ENCODE measurements at places on chromosomes 12 and 14.

DNA sequence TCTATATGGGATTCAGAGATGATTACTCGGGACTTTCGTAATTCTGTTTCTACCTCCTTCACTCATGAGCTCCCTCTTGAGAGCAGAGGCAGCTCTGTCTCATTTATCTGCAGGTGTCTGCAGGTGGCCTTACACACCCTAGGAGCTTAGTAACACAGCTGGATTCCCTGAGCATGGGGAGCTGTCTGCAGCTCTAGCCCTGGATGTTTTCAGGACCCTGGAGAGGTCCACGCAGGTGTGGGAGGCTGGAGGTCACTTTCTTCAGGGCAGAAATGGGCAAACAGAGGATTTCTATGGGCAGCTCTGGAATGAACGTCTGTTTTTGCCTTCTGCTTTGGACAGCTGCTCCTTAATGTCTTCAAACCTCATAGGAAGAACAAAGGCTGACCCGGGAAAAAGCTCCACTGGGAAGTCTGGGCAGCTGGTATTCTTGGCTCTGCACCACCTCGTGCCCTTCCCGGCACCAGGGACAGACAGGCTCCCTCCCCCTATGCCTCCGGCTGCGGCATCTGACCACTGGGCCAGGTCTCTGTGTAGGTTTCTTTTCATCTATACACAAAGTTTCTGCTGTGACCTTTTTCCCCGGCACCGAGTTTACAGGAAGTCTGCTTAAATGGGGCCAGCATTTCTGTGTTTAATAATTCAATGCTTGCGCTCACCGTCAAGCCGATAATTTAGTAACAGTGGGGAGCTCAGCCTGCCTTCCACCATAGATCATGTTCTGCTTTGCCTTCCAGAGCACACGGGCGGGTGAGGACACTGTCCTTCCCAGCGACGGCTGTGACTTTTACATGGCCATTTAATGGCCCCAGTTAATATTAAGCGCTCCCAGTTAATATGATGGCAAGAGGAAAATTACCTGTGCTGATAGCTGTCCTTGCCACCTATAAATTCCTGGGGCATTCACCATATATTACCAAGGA is 320.2 kb upstream of the SFSWAP start:
- no peak for DNase-seq

GRCh38 chr12:56271031-56271430 is 4.3 kb downstream of the COQ10A start:
- no peak for DNase-seq

- no peak for DNase-seq
Measured at GRCh38 chr12:107732365-107732764, 28.6 kb downstream of the PRDM4 start.

DNA sequence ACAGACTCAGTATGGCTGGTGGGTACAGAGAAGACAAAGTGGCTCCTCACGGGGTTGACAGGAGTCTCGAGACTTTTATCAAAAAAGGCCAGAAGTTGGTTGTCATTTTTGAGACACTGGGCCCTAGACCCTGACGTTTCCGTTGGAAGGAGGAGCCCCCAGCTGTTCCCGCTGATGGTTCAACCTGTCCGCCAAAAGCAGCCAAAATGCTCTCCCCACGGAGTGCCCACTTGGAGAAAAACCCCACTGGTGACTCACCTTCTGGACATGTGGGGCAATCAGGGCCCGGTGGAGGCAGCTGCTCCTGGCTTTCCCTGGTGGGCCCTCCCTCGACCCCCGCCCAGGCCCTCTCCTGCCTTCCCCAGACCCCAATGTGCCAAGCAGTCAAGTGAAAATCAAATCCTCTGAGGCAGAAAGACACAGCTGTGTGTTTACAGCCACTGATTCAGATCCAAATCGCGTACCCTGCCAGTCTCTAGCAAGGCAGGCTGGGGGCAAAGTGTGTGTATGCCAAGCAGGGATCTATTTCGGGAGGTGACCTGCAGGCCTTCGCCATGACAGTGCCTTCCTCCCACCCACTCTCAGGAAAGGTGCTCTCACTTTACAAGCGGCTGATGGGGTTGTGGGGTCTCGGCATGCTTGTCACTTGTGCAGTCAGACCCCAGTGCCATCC is 347.4 kb downstream of the DPF3 start:
- DNase-seq: no peak

DNA sequence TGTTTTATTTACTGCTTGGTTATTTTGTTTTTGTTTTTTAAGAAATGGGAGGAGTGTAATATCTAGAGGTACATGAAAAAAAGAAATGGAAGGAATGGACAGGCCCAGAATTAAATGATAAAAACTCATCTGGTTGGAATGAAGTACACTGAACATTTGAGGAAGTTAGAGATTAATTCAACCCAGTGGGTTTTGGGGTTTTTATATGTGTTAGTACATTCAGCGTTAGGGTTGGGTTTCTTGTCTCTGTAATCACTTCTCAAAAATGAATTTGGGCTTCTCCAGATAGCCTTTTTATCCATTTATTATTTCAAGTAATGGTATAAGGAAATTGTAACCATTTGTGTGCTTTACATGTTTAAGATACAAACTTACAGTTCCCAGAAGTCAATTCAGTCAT is 19.5 kb upstream of the NUP107 start:
- no peak for DNase-seq

- DNase-seq: no peak
Measured at GRCh38 chr14:104264495-104265265, 126.3 kb downstream of the KIF26A start.

DNA sequence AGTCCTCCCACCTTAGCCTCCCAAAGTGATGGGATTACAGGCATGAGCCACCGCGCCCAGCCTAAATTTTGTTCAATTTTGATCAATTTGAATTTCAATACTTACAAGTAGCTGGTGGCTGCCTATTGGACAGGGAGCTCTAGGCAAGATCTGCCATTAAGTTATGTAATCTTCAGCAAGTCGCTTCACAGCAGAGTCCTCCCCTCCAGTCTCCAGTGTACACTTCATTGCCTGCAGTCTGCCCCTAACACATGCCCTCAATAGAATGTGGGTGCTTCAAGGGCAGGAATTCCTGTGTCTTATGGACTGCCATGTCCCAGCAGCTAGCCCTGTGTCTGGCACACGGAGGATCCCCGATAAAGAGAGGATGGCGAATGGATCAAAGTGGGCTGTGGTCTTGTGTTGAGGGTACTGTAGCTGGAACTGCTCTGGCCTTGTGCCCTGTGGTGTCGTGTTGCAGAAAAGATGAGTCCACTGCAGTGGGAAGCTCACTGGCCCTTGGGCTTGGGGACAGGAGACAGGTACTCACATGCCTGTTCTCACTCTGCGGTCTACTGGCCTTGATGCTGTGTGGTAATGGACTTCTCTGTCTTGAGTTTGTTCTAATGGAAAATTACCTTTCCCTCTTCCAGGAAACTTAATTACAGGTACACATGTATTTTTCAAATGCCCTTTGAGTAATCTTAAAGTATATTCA is 67.6 kb downstream of the TECPR2 start:
- DNase-seq: no peak

DNA sequence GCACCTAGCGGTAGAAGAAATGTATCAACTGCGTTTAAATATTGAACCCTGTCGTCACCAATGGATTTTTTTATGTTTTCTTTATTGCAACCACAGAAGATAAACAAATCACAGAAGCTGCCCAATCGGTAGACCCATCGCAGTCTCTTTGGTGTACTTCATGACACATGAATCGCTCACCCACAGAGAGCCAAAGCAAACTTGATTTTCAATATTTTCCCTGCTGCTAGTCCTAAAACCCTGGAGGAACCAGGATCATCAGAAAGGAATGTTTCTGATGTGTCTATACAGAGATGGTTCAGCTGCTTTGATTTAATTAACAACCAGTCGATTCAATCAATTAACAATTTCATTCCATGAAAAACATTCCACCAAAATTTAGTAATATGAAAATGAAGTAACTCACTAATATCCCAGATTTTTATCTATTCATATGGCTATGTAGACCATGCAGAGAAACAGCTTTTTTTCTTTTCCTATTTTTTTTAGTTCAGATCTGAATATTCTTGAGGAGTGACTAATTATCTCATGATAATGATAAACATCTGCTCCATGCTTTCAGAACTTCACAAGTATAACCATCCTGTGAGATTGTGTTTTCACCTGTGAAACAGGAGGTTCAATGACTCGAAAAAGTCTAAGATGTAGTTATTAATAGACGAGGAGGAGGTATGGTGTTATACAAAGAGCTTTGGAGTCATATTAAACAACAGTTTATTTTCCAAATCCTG is 46.1 kb downstream of the DIO2 start:
- DNase-seq: no peak

- DNase-seq: no peak
Measured at GRCh38 chr12:14618983-14619382, 51.3 kb upstream of the PLBD1 start.

- no peak for DNase-seq
Measured at GRCh38 chr12:113202300-113203075, 17.0 kb downstream of the RITA1 start.

DNA sequence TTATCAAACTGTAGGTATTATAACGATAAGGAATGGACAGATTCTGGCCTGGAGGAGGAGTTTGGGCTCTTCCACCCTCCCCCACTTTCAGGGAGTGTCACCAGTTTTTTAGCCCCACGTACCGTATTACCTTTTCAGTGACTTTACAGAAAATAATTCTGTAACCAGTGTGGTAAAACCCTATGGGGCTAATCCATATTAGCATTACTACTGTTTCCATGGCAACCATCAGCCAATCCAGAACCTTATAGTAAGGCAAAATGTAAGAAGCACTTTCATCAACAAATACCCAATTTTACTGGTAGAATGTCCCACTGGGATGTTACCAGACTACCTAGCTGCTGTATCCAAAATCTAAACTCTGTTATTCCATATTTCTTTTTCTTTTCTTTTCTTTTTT is 50.7 kb downstream of the BICDL1 start:
- no peak for DNase-seq

GRCh38 chr12:64671681-64672080 is 61.4 kb downstream of the RASSF3 start:
- no peak for DNase-seq

DNA sequence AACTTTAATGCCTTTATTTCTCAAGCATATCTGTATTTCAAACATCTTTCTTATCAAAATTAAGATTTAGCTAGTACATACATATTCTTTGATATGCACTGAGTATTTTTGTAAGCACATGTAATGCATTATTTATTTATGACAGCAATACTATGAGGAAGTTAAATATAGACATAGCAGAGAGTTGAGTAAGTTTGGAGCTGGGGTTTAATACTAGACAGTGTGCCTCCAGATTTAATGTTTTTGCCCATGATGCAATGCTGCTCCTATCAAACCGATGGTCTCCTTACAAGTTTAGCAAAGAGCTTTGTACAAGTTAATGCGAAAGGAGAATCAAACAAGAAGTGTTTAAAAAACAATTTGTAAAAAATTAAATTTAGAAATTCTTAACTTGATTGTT is 826.6 kb upstream of the MGAT4C start:
- DNase-seq: no peak

DNA sequence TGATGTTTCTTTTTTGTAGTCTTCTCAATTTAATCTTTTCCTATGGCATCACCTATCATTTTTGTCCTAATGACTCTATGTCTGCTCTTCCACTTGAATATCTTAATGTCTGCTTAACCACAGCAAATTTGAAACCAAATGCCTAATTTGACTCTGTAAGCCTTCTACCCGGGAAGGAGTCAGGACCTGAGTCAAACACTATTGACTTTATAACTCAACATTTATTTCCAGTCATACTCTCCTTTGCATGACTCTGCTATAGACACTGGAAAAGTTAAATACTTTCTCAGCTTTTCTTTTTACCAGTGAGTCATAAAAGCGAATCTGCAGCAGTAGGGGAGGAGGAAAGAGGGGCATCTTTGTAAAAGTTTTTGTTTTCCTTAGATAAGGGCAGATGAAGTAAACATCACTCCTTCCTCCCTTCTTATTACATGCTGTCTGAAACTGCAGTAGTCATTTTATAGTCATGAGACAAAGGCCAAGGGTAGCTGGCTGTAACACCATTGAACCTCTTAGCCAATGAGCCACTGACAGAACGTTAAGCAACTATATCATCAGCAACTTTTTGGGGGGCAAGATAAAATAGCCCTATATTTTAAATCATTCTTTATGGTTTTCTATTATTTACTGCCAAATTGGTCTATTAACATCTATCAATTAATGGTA is 179.3 kb downstream of the MIPOL1 start:
- no peak for DNase-seq

DNA sequence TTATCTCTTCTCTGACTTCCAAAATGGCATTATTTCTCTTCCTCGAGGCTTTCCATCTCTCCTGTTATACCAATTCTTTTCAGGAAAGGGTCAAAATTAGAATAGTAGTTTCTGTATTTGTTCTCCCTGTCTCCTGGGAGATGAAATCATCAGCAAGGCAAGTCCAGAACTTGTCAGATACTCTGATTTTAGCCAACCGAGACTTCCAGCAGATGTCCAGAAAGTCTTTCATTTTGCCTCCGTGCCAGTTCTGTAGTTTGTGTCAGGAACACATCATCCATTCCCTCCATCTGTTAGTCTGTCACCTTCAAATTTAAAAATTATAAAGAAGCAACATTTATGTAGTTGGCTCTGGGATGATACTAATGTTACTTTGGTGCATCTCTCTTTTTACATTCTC is 275.7 kb downstream of the CCDC59 start:
- DNase-seq: no peak

DNA sequence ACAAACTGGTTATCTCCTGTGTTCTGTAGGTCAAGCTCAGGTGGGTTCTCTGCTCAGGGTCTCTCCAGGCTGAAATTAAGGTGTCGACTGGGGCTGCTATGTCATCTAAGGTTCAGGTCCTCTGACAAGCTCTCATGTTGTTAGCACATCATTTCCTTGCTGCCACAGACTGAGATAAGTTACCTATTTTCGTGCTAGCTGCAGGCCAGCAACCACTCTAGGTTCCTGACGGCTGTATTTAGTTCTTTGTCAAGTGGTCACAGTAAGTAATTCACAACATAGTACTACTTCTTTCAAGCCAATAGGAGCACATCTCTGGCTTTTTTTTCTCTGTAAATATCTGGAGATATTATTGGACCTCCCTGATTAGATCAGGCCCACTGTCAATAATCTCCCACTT is 169.3 kb upstream of the CAND1 start:
- no peak for DNase-seq

GRCh38 chr14:81485372-81485771 is 48.3 kb downstream of the SEL1L start:
- no peak for DNase-seq

- no peak for DNase-seq
Measured at GRCh38 chr12:131261906-131262305, 308.2 kb downstream of the ADGRD1 start.

DNA sequence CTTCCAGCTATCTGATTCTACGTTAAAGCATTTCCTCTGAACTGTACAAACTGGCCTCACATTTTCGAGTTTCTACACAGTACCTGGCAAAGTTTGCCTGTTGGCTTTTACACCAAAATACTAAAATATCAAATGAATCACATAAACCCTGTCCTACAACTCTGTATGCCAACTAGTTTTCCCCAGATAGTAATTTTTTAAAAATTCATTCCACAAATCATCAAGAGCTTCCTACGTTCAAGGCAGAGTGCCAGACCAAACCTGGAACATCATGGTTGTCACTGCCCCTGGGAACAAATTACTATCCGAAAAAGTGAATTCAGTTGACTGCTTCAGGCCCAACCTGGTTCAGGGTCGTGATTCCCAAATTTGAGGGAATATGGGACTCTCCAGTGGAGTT is 2.1 kb downstream of the TMEM30B start:
- no peak for DNase-seq

Measured in activated CD4-positive, alpha-beta T cell treated with anti-CD3 and anti-CD28 coated beads for 4 hours (primary cell).